Islet precursor cell (in vitro differentiated cells): ENCODE measurements at places on chromosomes 11 and 22.
A peak's percentile ranks its signal among the peaks of the same experiment; 100 is the strongest.

- peak; percentile 86 for DNase-seq
These were observed at the start of gene LUZP2 for GRCh38 chr11:24496736-24497725. TSS of gene LUZP2 (plus strand) at chr11:24497053.

- DNase-seq, result no peak
These were observed 21.3 kb downstream of the KRTAP5-5 start for GRCh38 chr11:1650918-1651262.

DNA sequence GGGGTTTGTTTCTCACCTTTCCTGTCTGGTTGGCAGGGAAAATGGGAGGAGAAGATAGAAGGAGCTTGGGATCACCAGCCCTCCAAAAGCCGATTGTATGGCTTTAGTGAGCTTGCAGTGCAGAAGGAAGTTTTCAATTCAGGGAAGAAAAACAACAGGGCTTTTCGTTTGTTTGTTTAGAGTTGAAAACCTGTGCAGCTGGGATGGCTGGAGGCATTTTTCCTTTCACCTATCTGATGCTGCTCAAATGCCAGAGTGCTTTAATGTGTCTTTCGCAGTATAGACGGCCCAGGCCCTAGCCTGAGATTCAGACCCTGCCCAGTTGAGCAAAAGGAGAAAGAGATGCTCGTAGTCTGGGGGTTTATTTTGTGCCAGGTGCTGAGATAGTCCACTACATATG, 87.9 kb downstream of the INSC start:
- peak; percentile 58 for DNase-seq

- DNase-seq, result no peak
These were observed 94.9 kb downstream of the MICAL2 start for GRCh38 chr11:12205330-12205729.

GRCh38 chr11:113193016-113193415, 121.4 kb upstream of the TTC12 start:
- DNase-seq, result no peak

- DNase-seq, result no peak
These were observed 58.3 kb downstream of the MRTFA start for GRCh38 chr22:40578171-40578570.

DNA sequence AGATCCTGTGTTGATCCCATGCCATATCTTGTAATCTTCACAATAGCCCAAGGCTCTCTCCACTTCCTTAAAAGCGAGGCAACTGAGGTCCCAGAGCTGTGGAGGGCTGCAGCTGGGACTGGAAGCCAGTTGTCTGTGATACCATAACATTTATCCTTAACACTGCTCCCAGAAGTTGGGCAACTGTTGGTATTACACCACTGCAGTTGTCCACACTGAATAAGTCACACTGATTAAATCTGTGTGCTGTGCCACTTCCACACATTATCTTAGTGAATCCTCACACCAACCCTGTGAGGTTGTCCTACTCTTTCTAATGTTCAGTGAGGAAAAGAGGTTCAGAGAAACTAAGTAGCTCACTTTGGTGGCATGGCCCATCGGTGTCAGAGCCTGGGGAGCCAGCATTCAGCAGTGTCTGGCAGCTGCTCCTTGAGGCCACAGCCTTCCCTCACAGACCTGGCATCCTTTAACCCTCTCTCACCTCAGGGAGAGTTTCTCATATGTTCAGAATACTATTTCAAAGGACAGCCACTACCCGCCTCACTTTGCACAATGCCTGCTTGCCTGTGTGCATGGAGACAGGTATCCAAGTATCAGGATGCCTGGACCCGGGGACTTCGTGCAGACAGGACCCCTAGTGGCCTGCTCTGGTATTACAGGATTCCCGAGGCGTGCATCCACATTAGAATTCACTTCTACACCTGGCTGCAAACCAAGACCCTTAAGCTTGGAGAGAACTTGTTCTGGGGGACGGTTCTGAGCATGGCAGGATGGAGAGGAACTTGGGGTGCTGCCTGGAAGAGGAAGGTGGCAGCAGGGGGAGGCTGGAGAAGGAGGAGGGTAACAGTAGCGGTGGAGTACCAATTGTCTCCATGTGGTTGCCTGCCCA, 221.9 kb upstream of the TBCEL start:
- DNase-seq, result peak; percentile 81

GRCh38 chr11:6755303-6755952, 16.3 kb downstream of the OR2AG2 start:
- no peak for DNase-seq

GRCh38 chr11:78380615-78381051, 37.0 kb downstream of the GAB2 start:
- DNase-seq, result peak; percentile 79

- no peak for DNase-seq
These were observed 50.8 kb upstream of the ADORA2A start for GRCh38 chr22:24376586-24376985.
